ENCODE measurements at places on chromosomes 3 and 15. TPM values are rescaled to one million over a fixed set of nuclear protein-coding genes. Genes with fewer than 3 reads are reported as not detected.
A peak's percentile ranks its signal among the peaks of the same experiment; 100 is the strongest.

DNA sequence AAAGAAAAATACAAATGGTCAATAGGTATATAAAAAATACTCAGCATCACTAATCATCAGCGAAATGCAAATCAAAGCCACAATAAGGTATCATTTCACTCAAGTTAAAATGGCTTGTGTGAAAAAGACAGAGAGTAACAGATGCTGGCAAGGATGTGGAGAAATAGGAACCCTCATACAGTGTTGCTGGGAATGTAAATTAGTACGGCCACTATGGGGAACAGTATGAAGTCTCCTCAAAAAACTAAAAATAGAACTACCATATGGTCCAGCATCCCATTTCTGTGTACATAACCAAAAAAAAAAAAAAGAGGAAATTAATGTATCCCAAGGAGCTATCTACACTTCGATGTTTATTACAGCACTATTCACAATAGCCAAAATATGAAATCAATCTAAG lies 98.1 kb upstream of the TGFBR2 start:
- no peaks in the 10 kb centered on the region for H3K27me3 ChIP-seq
- no peak overlapping the region for H3K4me3 ChIP-seq
- H3K36me3 ChIP-seq, result no peaks in the 10 kb centered on the region
- H3K4me1 ChIP-seq, result peaks cover 40% of the 10 kb centered on the region
- no peak for DNase-seq
- no peak overlapping the region for H3K27ac ChIP-seq

The SERP1 gene
- total RNA-seq, result 81.3 TPM

DNA sequence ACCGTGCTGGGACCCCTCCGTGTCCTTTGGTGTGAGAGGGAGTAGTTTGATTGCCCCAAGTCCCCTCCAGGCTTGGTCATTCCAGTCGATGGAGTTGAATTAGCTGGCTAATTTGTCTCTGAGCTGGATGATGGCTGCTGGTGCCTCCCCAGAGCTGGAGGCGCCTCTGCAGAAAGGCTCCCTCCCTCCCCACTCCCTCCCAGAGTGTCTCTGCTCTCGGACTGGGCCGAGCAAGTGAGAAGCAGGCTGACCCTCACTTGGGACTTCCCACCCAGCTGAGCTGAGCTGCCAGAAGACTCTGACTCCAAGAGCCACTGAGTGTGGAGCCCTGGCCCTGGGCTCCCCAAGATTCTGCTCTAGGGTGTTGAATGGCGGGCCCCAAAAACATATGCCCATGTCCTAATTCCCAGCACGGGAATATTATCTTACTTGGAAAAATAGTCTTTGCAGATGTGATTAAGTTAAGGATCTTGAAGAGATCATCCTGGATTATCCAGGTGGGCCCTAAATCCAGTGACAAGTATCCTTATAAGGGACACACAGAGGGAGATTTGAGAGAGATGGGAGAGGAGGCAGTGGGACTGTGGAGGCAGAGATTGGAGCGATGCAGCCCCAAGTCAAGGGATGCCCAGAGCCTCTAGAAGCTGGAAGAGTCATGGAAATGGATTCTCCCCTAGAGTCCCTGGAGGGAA lies 60.7 kb upstream of the TLE3 start:
- peaks cover 23% of the 10 kb centered on the region for H3K4me1 ChIP-seq
- H3K27ac ChIP-seq, result no peak overlapping the region
- no peak for DNase-seq
- H3K36me3 ChIP-seq, result no peaks in the 10 kb centered on the region
- no peak overlapping the region for H3K4me3 ChIP-seq
- H3K27me3 ChIP-seq, result peaks cover 70% of the 10 kb centered on the region

The KLF15 gene
- total RNA-seq, result 5.7 TPM

DNA sequence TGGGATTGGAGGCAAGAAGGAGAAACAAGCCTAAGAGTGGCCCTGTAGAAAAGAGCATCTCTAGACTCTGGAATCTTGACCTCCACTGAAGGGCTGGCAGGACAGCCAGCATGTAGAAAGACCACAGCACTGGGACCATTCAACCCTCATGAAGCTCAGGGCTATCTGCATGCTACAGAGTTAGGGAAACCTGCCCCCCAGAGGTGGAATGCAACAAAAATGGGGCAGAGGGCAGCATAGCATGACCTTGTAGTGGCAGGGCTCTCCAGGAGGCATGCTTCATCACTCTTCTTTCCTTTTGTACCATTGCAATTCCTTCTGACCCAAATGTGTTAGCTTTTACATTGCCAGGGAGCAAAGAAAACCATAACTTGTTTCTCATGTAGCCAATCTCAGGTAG lies 445.4 kb downstream of the EPHB1 start:
- no peaks in the 10 kb centered on the region for H3K4me1 ChIP-seq
- no peak overlapping the region for H3K27ac ChIP-seq
- DNase-seq, result peak; percentile 36
- no peaks in the 10 kb centered on the region for H3K27me3 ChIP-seq

The PPM1L gene
- total RNA-seq, result 8.8 TPM

- H3K4me3 ChIP-seq, result no peak overlapping the region
- H3K27ac ChIP-seq, result no peak overlapping the region
- no peak for DNase-seq
- no peaks in the 10 kb centered on the region for H3K4me1 ChIP-seq
These were observed 51.3 kb upstream of the TTBK2 start for GRCh38 chr15:42971830-42972229.
